ENCODE measurements at places on chromosomes 1 and 21.

DNA sequence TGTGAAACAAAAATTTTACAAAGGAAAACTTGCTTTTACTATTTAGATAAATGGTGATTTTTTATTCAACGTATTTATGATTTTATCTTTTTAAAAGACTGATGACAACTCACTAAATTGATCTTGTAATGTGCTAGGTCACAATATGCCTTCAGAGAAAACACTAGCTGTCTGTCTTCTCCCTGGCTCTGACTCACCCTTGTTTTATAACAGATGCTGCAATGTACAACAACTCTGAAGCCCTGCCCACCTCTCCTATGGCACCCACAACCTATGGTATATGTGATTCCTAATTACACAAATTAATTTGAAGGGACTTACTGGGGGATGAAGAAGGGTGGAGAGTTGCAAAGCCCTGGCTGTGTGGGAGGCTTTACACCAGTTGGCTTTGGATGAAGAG lies 24.7 kb upstream of the HSD17B7 start:
- no peak for DNase-seq

GRCh38 chr21:21750124-21750825 lies 752.1 kb downstream of the NCAM2 start:
- DNase-seq: peak; percentile 51

DNA sequence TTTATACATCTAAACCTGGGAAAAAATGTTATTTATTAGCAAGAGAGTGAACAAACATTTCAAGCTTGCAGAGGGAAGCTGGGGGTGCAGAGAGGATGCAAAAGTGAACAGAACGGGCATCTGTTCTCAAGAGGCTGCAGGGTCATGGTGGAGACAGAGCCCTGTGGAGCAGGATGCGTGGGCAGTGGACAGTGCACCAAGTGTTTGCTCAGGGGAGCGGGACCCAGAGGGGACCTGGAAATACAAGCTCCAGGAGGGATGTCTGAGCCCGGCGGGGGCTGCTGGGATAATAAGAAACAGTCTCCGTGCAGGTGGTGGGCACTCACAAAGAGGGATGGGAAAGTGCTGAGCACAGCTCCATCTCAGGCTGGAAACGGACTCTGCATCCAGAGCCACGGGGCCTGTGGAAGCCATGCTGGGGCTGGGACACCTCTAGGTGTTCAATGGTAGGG lies 105.3 kb upstream of the SLC45A1 start:
- DNase-seq: no peak

GRCh38 chr1:24743404-24744211 lies 1.6 kb upstream of the CLIC4 start:
- no peak for DNase-seq

DNA sequence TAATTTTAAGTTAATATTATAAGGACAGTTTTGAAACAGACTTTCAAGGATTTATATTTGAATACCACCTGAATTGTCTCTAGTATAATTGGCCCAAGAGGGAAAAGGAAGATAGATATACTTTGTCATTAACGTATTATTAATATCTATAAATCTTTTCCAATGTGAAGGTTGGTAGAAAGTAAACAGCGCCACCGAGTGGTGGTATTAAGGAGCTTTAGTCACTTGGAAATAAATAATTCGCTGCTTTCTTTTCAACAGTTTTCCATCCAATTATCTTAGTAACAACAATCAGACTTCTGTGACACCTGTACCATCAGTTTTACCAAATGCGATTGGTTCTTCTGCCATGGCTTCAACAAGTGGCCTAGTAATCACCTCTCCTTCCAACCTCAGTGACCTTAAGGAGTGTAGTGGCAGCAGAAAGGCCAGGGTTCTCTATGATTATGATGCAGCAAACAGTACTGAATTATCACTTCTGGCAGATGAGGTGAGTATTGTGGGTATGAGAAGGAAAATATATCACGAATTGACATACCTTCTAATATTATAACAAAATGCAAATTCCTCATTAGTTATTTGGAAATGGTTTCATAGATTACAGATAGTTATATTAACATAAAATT lies 37.7 kb downstream of the SH3GLB1 start:
- no peak for DNase-seq

DNA sequence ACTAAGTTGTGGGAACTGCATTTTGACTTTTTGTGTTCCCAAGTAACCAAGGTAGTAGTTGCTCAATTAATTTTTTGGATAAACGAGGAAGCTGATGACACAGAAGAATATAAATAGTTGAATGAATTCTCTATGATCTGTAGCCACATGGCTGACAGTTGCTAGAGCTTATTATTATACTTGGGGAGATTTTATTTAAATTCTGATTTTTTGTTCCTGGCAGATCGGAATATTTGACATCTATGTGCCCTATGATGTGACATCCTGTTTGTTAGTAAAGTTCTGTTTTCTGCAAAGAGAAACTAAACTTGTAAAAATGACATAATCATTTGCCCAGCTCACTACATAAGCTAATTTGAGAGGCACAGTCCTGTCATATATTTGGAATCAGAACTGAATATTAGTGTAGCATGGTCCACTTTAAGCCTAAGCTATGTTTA lies 9.7 kb upstream of the LYST start:
- DNase-seq: no peak

DNA sequence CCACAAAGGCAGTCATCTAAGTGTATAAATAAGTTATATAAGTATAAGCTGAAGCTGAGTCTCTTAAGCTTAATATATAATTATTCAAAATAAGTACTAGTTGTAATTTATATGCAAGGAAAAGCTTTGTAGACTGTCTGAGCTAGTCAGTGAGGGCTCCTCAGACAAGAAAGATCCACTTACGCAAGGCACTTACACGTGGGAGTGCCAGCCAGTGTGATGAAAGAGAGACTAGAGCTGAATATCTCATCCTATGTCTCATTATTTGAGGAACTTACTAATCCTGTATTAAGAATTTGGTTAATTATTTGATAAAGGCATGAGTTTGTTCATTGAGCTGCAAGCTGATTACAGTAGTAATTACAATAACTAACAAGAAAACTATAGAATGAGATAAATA lies 146.9 kb downstream of the PDE4B start:
- no peak for DNase-seq

GRCh38 chr1:88701275-88701674 lies 17.2 kb downstream of the PKN2 start:
- DNase-seq: no peak

- DNase-seq: no peak
Observed at GRCh38 chr1:182061594-182061993, at the start of gene ZNF648. Gene ZNF648 (minus strand): TSS chr1:182061712. CDS start chr1:182058010, 3,702 bp downstream.

- DNase-seq: no peak
Observed at GRCh38 chr1:18957532-18958300, 1.2 kb upstream of the IFFO2 start.

DNA sequence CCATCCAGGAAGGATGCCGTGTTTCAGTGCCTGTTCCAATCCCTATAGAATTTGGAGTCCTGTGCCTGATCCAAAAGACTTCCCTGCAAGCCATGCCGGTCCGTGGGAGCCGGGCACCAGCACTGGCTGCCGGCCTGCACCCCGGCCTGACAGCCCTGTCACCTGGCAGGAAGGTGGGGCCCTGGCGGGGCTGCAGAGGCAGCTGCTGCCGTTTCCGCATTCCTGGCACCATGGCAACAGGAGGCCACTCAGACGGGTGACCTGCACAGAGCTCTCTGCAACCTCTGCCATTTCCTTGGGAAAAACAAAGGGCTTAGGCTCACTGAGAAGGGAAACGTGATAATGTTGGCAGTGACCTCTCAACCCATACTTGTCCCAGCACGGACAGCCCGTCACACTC lies 63.2 kb upstream of the TMEM51 start:
- no peak for DNase-seq

- DNase-seq: no peak
Observed at GRCh38 chr1:215160351-215160750, 77.8 kb downstream of the KCNK2 start.

GRCh38 chr1:7733276-7733675 lies 37.8 kb upstream of the VAMP3 start:
- no peak for DNase-seq

GRCh38 chr1:9628541-9629444 lies 22.7 kb upstream of the PIK3CD start:
- no peak for DNase-seq

Data from SK-N-MC (cell line).